Osteoblast (primary cell): ENCODE measurements at places on chromosomes 2 and 18.

GRCh38 chr2:29114946-29115609 is at the start of gene CLIP4:
CLIP4 (plus strand) TSS chr2:29115415; CDS start chr2:29121389, 5,974 bp downstream.
- peak; percentile 97 for DNase-seq

GRCh38 chr2:150486539-150487484 is 655 bp downstream of the RND3 start:
- DNase-seq, result peak; percentile 36

GRCh38 chr2:150882751-150883612 is 378.7 kb downstream of the RBM43 start:
- no peak for DNase-seq

GRCh38 chr18:21327101-21327500 is 85.1 kb downstream of the GREB1L start:
- DNase-seq, result no peak

DNA sequence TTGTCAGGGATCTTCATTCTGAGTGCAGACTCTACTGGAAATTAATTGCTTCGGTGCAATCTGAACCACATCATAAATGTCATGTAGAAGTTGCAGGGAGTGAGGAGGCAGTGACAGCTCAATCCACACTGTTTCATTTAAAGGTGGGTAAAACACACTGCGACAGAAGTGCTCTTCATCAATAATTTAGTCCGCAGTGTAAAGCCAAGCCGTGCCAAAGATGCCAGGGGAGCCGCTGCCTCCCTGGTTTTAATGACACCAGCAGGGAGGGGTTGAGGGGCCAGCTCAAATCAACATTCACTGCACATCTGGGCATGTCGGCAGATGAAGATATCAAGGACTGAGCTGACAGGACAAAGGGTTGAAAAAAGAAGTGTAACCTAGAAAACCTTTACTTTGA is 305.7 kb upstream of the VRK2 start:
- no peak for DNase-seq

DNA sequence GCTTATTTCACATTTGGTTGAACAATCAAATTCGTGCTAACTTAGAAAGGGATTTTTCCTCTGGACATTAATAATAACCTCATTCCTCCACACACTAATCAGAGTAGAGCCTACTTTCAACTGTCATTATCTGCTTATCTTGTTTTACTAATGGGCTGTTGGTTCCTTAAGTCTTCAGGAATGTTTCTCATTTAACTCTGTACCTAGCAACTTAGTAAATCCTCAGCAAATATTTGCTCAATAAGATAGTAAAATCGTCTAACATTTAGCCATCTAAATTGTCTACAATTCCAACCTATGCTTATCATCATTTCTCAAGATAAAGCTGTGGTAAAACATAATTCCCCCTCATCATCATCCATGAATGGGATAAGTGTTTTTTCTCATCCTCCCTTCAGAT is 98.1 kb downstream of the CDH2 start:
- DNase-seq, result no peak

GRCh38 chr2:28390241-28390745 is 2.4 kb upstream of the FOSL2 start:
- DNase-seq, result peak; percentile 97

GRCh38 chr2:65353927-65354326 is 78.5 kb downstream of the SPRED2 start:
- DNase-seq, result no peak

GRCh38 chr2:133200684-133201421 is 367.4 kb downstream of the NCKAP5 start:
- DNase-seq, result peak; percentile 85

- peak; percentile 44 for DNase-seq
Observed at GRCh38 chr2:3639653-3640052, 18.3 kb upstream of the ALLC start.

- DNase-seq, result no peak
Observed at GRCh38 chr2:196988639-196989038, 62.1 kb upstream of the PGAP1 start.

- no peak for DNase-seq
Observed at GRCh38 chr2:96083989-96084857, 32.1 kb downstream of the ADRA2B start.
